Vagina (tissue), 2 donors: ENCODE measurements at places on chromosomes 13 and 19.

- no peak for DNase-seq
These were observed 8.5 kb upstream of the CA11 start for GRCh38 chr19:48654299-48655059.

GRCh38 chr13:46603165-46603603 is 50.2 kb downstream of the LRCH1 start:
- no peak for DNase-seq

DNA sequence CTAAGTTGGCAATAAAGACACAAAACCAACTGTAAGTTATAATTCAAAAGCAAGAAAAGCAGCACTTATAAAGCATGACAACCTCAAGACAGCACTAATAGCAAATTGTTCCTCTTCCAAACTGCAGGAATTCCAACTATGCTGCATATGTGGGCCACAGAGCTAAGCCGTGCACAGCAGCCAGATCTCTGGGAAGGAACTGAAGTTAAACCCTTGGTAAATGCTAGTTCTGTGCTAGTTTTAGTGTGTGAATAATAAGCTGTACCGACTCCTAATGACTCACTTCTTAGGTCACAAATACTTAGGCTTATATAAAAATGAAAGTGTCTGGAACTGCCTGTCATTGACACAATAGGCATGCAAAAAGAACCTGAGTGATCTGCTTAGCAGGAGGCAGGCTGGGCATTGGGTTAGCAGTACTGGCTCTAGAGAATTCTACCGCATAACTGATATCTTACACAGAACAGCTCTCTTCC is 21.2 kb upstream of the GTF3A start:
- no peak for DNase-seq

DNA sequence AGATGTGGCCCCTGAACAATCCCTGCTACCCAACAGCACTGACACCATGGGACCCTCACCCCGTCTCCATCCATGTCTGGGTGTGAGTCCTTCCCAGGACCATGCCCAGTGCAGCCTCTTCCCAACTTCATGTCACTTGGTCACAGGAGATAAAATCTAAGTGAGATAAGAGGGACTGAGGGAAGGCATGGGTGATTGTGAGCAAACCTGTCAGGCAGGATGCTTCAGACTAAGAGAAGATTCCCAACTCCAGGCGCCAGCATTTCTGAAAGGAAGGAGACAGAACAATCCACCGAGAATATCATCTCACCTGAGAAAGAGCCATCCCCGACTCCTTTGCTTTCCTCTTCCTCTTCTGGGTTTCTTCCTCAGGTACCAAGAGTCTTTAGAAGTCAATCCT is 7.5 kb downstream of the ZNF320 start:
- no peak for DNase-seq

- no peak for DNase-seq
These were observed 98.8 kb downstream of the EPSTI1 start for GRCh38 chr13:42893214-42893671.

- DNase-seq: no peak
These were observed 1.4 kb upstream of the TSHZ3 start for GRCh38 chr19:31350693-31351055.

- no peak for DNase-seq
These were observed 359.2 kb upstream of the SGCG start for GRCh38 chr13:22821589-22821988.

GRCh38 chr13:24672141-24673132 is 7.8 kb upstream of the ATP12A start:
- DNase-seq: no peak

DNA sequence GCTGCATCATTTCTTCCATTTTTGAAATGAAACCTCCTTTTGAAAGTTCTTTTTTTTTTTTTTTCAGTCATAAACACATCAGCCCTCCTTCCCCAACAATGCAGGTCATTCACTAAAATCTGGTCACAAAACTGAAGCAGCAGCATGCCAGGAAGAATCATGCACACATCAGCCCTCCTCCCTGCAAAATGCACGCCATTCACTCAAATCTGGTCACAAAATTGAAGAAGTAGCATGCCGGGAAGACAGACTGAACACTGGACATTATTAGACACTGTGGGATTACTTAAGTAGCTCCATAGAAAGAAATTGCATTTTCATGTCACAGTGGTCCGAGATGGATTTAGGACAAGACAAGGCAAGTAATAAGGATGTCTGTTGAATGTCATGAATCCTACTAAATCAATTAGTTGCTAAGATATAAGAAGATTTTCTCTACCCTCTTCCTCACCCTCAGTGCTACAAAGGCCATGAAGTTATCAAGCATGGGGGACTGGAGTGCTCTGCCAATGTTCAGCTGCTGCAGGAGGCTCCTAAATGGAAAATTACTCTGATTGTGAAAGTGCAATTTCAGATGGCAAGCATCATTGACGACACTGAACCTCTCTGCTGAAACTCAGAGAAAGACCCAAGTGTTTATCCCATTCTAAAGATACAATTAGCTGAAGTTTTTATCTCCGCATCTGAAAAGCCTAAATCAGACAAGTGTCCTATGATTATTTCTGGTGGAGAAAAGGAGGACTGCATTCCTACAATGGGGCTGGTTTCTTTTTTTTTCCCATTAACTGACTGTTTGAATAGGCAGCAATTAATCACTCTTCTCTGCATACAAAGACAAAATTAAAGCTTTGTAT is 913.2 kb downstream of the DIAPH3 start:
- DNase-seq: no peak

GRCh38 chr19:37078717-37079032 is 442 bp downstream of the ZNF420 start:
- DNase-seq: no peak

GRCh38 chr13:24564881-24565280 is 52.3 kb upstream of the PARP4 start:
- DNase-seq: no peak

GRCh38 chr13:46665633-46666482 is 112.9 kb downstream of the LRCH1 start:
- no peak for DNase-seq

DNA sequence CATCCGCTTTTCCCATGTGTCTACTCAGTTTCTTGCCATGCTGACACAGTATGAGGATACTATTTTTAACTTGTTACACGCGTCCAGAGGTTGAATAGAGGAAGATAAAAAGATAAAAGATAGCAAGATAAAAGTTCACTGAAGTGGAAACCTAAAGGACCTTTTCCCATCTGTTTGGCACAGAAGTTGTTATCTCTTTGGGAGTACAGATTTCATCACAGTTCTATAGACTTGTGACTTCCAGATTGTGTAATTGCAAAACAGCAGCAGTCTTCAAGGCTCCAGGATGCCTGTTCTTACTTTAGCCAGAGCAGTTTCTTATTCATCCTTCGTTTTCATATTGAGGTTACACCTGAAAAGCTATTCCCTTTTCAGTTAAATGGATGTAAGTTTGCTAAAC is 369.2 kb downstream of the GPC5 start:
- DNase-seq: no peak

- no peak for DNase-seq
These were observed 2.6 kb downstream of the AP1M1 start for GRCh38 chr19:16200038-16201010.

- DNase-seq: no peak
These were observed 16.1 kb downstream of the ZNF446 start for GRCh38 chr19:58492265-58492664.

- DNase-seq: no peak
These were observed 144.4 kb downstream of the DIAPH3 start for GRCh38 chr13:60019119-60019993.

DNA sequence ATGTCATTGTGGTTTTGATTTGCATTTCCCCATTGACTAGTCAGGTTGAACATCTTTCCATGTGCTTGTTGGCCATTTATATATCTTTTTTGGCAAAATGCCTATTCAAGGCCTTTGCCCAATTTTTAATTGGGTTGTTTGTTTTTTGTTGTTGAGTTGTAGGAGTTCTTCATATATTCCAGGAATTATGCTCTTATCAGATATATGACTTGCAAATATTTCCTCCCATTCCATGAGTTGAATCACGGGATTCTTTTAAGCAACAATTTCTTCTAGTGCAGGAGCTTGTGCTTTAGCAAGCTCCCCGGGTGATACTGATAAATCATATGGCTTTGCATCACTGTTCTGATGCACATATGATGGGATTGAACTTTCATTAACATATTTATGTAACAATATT is 47.0 kb upstream of the FLT1 start:
- DNase-seq: no peak

DNA sequence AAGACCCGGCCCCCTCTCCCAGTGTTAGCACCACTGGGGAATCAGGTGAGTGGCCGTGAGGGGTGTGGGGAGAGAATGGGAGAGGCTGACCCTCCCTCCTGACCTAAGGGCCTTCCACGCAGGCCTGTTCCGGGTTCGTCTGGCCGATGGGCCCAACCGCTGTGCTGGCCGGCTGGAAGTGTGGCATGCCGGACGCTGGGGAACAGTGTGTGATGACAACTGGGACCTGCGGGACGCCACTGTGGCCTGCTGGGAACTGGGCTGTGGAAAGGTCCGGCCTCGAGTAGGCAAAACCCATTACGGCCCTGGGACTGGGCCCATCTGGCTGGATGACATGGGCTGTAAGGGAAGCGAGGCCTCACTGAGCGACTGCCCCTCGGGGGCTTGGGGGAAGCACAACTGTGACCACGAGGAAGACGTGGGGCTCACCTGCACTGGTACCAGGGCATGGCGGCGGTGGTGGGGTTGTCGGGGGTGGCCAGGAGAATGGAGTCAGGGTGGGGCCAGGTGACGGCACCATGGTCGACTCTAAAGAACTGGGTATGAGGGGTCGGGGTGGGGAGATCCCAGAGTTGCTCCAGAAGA is 12.2 kb downstream of the SSC5D start:
- DNase-seq: no peak

GRCh38 chr19:8377598-8377997 is 12.6 kb upstream of the RAB11B start:
- no peak for DNase-seq

DNA sequence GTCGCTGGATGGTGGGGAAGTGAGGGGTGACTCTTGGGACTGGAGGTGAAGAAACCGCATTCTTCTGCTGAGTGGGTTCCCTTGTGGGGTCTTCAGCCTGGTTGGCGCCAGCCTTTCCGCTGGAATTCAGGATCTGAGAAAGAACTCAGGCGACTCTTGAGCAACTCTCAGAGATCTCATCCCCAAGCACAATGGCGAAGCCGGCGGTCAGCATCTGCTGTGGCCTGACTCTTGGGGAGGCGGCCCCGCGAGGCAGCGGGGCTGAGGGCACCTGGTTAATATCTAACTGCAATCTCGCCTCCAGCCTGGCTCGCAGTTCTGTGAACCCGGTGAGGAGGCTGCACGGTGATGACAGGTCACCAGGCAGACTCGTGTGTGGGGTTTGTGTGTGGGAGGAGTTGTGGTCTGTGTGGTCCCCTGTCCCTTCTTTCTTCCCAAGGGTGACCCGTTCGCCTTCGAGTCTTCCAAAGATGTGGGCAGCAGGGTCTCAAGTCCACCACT is 883 bp downstream of the ZNF441 start:
- DNase-seq: no peak

GRCh38 chr13:82772816-82773215 is 1109.5 kb downstream of the SLITRK1 start:
- no peak for DNase-seq

DNA sequence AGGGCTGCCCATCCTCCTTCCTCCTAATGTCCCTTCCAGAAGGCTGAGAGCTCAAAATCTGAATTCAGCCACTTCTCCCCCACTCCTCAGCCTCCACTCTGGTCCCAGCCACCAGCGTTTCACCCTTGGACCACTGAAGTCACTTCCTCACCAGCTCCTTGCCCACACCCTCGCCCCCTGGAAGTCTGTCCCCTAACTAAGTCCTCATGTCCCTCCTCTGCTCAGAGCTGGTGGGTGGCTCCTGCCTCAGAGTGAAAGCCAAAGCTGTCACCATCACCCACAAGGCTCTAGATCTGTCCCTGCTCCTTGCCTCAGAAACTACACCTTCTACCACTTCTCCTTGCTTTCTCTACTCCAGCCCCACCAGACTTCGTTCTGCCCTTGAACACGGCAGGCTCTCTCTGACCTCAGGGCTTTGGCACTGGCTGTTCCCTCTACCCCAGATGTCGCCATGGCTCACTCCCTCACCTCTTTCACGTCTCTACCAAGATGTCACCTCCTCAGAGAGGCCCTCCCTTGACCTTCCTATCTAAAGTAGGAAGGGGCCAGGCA is 1.7 kb downstream of the ERCC1 start:
- DNase-seq: no peak

DNA sequence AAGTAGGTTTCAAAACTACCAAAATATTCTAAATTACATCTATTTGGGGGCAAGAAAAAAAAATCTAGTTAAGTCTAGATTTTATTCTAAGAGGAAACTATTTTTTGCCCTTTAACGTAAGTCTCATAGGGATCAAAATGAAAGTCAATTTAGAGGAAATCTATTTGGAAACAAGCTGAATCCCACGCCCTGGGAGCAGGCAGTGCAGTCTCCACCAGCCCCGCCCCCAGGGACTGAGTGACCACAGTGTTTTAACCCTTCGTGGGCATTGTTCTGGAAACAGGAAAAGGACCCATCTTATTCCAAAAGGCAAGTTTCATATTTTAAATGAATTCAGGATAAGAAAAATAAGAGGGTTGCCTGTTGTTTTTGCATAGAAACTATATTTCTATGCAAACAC is 209.7 kb downstream of the SPRY2 start:
- DNase-seq: no peak

DNA sequence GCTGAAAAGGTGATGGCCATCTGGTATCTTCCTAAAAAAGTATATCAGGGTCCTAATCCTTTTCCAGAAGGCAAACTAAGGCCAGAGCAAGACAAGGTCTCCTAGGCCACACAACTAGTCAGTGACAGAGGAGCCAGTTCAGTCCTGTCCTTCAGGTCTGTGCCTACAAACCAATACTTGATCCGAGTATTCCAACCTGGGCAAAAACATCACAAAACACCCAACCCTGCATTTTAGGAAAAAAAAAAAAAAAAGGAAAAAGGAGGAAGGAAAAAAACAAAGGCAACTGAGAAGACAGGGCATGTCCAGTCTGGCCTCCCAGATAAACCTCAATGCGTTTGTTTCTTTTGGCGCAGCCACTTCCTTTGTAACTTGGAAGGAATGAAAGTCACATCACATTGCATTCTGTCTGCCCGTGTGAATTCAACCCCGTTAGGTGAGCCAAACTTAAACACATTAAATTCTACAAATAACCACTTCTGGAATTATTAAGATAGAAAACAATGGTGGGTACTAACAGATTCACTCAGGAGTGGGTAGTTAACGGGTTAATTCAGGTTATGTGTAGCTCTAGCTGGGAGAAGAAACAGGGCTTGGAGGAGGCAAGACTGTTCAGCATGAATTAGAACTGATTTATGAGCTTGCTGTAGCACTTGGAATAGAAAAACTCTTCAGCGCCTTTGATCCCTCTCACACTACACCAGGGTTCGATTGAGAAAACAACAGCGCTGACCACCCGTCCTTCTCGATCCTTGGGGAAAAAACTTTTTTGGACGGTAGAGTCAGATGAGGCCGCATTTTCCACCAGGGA is 43.0 kb upstream of the HNRNPA1L2 start:
- no peak for DNase-seq

- DNase-seq: no peak
These were observed 66.7 kb downstream of the SUCLA2 start for GRCh38 chr13:47934371-47934770.

DNA sequence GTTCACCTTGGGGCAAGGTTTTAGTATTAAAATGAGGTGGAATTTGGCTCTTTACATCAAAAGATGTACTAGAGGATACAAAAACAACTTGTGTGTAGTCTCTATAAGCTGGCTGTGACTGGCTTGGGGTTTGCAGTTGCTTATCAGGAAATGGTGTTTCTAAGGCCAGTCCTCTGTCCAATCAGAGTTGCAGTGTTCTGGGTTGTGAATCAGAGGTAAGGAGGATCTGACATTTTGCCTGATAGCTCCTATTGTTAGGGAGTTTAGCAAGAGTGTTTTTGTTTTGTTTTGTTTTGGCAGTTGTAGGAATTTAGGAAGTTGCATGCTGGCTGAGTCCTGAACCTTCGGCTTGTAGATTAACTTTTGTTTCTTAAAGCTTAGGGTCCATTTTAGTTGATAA is 20.1 kb upstream of the ESD start:
- DNase-seq: no peak
